Urinary bladder (tissue), 4 donors: ENCODE measurements at places on chromosomes 2 and 18. TPM values are rescaled to one million over a fixed set of nuclear protein-coding genes. Genes with fewer than 3 reads are reported as not detected.

DNA sequence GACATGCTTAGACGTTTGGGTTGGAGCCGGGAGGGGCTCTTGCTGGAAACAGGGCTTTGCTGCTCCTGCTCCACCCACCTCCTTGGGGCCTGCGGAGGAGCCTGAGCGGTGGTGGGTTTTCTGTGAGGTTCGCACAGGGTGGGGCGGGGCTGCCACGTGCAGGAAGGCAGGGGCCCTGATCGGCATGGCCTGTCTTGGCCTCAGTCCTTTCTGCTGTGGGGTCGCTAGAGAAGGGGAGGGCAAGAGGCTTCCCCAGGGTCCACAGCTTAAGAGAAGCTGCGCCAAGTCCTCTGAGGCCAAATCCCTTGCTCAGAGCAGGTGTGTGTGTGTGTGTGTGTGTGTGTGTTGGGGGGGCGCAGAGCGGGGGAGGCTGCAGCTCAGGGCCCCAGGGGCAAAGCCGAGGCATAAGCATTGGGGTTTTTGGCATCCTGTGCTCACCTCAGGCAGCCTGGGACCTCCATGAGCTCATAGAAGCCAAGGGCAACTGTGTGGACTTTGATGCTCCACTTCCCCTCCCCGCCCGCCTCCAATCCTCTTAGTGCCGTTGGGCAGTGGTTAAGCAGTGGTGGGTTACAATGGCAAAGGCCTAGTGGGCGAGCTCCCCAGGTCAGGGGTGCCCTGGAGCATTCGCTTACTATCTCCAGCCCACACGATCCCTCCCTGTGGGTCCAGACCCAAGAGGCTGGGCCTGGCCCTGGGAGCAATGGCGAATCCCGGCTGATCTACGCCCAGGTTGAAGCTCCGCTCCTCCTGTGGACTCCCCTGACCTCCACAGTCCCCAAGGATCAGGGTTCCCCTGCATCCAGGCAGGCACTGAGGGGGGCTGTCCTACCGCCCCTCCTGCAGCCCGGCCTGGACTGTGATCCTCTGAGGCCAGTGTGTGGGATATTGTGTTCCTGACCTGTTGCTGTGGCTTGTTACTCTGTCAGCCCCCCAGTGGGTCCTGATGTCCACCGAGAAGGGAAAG lies 28.9 kb downstream of the TOGARAM2 start:
- no peak for DNase-seq

DNA sequence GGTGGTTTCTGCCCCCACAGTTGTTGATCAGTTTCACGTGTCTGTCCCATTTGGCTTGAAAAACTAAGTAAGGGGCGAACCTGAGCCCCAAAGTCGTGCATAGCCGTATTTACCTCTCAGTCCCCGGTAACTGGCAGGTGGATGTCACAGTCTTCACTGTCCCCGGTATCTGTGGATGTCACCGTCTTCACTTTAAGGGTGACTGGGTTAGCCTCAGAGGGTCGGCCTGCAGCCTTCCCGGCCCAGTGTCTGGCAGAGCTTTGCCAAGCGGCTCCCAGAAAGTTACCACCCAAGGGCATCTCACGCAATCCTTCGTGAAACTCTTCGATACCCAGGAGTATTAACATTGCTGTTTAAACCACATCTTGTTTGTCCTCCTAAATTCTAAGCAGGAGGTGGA lies 125.3 kb upstream of the CTDP1 start:
- no peak for DNase-seq

DNA sequence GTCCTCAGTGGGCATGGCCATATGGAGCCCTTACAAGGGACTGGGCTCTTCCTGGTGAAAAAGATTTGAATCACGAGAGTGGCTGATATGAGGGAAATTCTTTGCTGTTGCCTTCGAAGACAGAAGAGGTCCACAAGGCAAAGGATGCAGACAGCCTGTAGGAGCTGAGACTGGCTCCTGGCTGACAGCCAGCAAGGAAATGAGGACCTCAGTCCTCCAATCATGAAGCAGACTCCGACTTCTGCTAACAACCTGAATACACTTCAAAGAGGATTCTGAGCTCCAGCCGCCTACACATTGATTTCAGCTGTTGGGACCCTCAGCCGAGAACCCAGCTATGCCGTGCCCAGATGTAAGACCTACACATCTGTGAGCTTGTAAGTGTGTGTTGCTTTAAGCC lies 3.0 kb upstream of the ST8SIA5 start:
- DNase-seq: no peak

- no peak for DNase-seq
Measured at GRCh38 chr2:85042330-85042729, 71.4 kb downstream of the KCMF1 start.

- no peak for DNase-seq
Measured at GRCh38 chr2:191020742-191021381, 6.9 kb upstream of the STAT1 start.

- DNase-seq: no peak
Measured at GRCh38 chr2:12196495-12196894, 450.1 kb downstream of the LPIN1 start.

DNA sequence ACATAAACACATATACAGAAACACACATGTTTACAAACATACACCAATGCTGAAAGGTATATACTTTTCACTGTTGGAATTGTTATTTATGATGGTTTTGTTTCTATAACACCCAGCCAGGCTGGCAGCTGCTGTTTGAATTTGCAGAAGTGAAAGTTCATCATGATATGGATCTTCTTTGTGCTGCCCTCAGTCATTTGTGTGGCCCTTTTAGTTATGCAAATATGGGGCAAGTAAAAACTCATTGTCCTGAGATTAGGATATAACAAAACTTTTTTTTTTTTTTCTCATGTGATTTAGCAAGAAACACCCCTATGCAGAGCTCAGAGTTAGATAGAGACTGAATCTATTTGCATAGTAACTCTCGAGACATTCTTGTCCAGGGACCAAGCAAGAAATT lies 714.1 kb downstream of the KCNJ3 start:
- DNase-seq: no peak

DNA sequence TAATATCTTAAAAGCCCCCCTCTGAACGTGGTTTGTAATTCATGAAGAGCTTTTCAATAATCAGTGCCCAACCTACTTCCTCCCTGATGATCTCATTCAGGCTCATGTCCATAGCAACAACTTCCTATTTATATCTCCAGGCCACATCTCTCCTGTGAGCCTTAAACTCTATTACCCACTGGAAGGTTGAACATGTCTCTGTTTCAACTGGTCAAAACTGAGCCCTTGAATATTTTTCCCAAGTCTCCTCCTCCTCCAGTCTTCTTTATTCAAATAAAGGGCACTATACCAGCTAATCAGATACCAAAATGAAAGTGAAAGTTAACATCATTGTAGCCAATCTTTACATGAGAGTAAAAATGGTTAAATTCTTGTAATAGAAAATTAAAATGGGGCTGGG lies 63.7 kb upstream of the ITGA4 start:
- no peak for DNase-seq

The SLC9A4 gene
- total RNA-seq: 2.9 TPM

The BUB1 gene
- total RNA-seq: 32.4 TPM

The CHRNG gene
- 3.5 TPM for total RNA-seq

The SOCS6 gene
- 40.1 TPM for total RNA-seq

The CABYR gene
- total RNA-seq: 4.8 TPM

The MAP3K19 gene
- not detected for total RNA-seq
